Stimulated activated CD4-positive, alpha-beta T cell treated with anti-CD3 and anti-CD28 coated beads, Interleukin-15, amount 100 ng/mL, for 1 hour (primary cell): ENCODE measurements at places on chromosomes 2 and 18.

GRCh38 chr2:129281791-129282530 is 697.5 kb upstream of the RAB6C start:
- no peak for DNase-seq

DNA sequence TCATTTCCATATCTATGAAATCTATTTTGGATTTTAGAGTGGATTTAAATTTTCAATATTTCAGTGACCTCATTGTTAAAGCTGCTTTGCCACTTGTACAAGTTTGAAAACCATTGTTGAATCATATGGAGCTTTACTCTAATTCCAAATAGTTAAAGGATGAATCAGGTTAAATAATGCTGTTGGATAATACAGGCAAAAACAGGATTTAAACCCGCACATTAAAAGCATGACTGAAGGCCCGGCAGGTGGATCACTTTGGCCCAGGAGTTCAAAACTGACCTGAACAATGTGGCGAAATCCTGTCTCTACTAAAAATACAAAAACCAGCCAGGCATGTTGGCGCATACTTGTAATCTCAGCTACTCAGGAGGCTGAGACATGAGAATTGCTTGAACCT is 68.3 kb downstream of the RIF1 start:
- DNase-seq: no peak

DNA sequence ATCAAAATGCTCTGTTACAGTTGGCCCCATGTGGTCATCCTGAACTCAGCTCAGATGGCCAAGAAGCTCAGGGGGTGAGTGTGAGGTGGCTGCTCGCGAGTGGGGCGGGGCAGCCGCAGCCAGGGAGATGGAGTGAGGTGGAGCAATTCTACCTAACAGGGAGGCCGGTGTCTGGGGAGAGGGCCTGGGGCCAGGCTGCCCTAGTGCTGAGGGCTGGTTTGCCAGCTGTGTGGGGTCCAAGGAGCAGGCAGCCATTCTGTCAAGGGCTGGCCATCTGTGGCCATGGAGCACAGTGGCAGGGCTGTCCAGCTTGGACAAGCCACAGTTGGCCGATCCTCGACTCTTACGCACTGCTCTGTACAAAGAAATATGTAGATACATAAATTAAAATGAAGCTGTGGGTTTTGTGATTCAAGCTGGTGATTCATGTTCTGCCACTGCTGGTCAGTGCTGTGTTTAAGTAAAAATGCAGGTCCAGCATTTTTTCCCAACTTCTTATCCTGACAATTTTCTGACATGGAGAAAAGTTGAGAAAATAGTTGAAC is 82.1 kb downstream of the HS6ST1 start:
- DNase-seq: no peak

DNA sequence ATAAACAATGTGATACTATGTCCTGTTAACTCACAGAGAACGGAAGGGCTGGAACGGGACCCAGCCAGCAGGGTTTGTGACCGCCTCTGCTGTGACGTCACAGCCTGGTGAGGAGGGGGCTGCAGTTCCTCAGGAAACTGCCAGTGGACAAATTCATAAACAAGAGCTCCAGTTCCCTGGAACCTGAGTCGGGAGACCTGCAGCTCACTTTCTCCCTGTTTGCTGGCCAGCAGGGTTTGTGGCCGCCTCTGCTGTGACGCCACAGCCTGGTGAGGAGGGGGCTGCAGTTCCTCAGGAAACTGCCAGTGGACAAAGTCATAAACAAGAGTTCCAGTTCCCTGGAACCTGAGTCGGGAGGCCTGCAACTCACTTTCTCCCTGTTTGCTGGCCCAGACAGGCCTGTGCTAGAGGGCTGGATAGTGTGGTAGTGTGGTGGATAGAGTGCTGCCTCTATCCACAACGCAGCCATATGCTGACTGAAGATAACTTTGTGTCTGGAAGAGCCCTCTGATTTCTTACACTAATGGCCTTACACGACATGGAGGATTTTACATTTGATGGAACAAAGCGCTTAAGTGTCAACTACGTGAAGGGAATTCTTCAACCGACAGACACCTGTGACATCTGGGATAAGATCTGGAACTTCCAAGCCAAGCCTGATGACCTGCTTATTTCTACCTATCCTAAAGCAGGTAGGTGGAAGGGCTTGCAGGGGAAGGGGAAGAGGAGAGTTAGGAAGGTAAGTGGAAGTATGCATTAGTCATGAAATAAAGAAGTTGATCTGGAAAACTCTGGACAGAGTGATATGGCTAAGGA is at the start of gene SULT1C4:
SULT1C4 (plus strand) TSS at position 140 of the 816 bp plus-strand sequence; CDS start at position 524, 384 bp downstream.
- no peak for DNase-seq

- DNase-seq: no peak
These were observed 1216.1 kb upstream of the FAM98A start for GRCh38 chr2:34815052-34815741.

DNA sequence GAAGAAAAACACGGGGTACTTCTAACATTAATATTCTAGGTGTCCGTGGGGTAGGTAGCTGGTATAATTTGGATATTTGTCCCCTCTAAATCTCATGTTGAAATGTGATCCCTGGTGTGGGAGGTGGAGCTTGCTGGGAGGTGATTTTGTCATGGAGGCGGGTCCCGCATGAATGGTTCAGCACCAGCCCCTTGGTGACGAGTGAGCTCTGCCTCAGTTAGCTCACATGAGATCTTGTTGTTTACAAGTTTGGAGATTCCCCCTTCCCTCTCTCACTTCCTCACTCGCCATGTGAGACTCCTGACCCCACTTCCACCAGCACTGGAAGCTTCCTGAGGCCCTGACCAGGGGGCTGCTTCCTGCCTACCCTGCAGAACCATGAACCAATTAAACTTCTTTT is 35.4 kb upstream of the DNER start:
- DNase-seq: no peak
